ENCODE measurements at places on chromosomes 12 and 14.

DNA sequence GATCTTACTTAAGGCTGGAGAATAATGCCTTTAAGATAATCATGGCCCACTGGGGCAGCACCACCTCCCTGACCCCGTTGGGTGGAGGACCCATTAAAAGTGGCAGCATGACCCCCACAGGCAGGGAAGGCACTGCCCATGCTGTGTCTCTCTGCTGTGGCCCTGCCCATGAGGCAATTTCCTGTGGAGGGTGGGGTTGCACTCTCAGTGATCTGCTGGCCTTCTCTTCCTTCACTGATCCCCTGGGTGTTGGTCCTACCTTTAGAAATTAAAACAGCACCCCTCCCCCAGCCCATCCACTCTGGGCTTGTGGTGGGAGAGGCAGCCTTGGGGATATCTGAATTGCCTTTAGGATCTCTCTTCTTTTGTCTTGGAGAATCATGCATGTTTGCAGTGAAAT lies 17.3 kb downstream of the KLRK1 start:
- DNase-seq, result no peak

- no peak for DNase-seq
Observed at GRCh38 chr14:21264025-21264801, 5.0 kb downstream of the HNRNPC start.

- no peak for DNase-seq
Observed at GRCh38 chr12:21879312-21879711, 61.9 kb downstream of the ABCC9 start.

DNA sequence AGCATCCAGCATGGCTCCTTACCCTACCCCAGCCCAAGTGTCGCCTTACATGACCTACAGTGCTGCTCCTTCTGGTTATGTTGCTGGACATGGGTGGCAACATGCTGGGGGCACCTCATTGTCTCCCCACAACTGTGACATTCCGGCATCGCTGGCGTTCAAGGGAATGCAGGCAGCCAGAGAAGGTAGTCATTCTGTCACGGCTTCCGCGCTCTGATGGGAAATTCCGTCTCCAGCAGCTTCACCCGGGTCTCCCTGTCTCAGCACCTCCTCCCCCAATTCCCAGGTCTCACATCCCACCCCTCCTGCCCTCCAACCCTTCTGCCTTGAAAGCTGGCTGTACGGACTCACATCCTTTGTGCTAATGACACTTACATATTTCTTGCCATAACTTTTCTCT lies 14.6 kb downstream of the PAX9 start:
- DNase-seq, result no peak

GRCh38 chr12:127770118-127770517 lies 496.9 kb upstream of the TMEM132C start:
- DNase-seq, result no peak

- no peak for DNase-seq
Observed at GRCh38 chr14:91899806-91900205, 32.5 kb upstream of the TC2N start.

DNA sequence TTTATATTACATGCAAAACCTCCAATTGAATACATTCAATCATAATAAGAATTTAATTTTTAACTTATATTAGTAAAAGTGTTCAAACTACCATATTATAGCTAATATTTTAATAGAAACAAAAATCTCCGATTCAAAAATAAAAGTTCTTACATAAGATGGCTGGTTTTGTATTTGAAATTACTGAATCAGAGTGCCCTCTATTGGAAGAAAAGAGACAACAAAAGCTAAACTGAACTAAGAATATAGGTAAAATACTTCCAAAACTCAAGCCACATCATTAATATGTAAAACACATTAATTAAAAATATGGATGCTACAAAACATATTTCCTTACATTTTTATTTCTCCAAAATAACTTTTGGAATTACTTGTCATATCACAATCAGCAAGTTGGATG lies 120.3 kb downstream of the GARIN6 start:
- no peak for DNase-seq

- DNase-seq, result no peak
Observed at GRCh38 chr12:130813949-130814348, 25.1 kb downstream of the STX2 start.

- no peak for DNase-seq
Observed at GRCh38 chr12:102631274-102631673, 150.9 kb upstream of the IGF1 start.

DNA sequence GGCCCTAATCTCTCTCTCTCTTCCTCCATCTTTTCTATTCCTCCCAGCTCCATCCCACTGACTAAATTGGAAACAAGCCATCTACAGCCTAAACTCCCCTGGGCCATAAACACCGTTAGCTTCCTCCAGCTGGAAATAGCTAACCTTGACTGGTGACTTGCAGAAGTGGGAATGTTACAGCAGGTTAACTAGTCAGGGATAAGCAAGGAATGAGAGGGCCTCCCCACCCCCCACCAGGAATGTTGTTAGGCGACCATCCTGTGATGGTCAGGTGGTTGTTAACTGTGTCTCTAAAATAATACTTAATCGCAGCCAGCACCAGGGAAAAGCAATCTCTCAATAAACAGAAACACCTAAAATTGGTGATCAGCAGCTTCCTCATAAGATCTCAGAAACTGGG lies 40.8 kb downstream of the MIS18BP1 start:
- DNase-seq, result no peak

- DNase-seq, result no peak
Observed at GRCh38 chr12:108357834-108358579, 18.9 kb upstream of the CMKLR1 start.

- DNase-seq, result no peak
Observed at GRCh38 chr14:91599994-91600393, 89.9 kb upstream of the PPP4R3A start.

GRCh38 chr14:78758333-78758732 lies 588.2 kb downstream of the NRXN3 start:
- no peak for DNase-seq

DNA sequence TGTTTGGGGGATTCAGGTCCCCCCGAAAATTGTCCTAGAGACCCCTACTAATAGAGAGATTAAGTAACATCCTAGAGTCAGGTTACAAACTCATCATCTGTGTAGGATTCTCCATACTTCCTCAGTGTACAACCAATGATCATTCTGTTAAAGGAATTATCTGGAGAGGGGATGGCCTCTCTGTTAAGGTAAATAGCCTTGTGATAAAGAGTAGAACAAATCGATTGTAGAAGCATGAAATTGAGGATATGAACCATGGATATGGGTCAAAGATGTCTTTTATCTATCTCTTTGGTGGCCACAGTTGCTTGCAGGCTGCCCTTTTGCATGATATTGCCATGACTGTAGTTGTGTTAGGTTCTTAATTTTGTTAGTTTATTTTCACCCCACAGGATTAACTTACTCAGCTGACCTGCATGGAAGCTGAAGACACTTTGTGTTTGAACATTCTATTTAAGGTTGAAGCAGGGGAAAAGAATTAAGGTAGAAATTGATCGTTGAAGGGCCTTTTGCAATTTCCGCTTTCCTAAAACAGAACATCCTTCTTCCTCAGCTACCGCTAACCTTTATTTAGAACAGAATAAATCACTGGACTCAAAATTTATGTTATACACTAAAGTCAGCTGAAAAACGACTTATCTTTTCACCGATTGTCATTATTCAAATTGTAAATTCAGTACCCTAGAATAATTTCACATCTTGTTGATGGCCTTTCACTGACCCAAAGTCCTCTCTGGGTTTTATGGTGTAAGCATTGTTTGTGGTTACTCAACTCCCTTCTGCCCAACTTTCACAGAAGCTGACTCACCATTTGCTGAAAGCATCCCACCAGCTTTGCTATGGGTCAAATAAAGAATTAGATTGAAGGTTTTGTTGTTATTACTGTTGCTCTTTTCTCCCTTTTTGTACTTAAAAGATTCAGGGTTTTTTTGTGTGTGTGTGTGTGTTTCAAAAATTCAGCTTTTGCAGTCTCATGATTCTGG lies 52.3 kb downstream of the IRAK3 start:
- DNase-seq, result no peak

- no peak for DNase-seq
Observed at GRCh38 chr12:39764944-39765560, 145.4 kb upstream of the ABCD2 start.

DNA sequence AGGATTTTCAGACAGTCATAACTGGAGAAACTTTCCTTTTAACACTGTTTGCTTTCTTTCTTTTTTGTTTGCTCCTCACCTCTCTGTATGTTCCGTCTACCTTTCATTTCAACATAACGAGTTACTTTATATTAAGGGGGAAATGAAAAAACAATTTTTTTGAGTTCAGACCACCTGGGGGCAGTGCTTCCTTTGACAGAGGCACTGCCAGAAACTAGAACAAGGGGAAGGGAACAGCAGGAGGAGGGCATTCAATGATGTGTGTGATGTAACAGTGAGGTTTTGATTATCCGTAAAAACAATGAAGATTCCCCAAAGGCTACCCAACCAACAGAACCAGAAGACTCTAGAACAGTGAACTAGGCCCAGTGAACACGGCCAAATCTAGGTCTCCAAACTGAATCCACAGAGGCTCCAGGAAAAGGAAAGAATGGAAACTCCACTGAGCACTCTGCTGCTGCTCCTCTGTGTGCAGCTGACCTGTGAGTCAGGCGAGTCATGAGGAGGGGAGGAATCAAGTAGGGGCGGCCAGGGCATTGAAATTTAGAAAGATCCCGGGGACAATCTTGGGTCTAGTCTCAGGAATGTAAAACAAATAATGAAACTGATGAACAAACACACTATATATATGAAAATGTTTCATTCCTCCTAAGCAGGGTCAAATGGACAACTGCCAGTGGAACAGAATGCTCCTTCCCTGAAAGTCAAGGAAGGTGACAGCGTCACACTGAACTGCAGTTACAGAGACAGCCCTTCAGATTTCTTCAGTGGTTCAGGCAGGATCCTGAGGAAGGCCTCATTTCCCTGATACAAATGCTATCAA lies 323.5 kb downstream of the DAD1 start:
- no peak for DNase-seq

- DNase-seq, result no peak
Observed at GRCh38 chr12:2402073-2402579, 349.3 kb downstream of the CACNA1C start.

All from stimulated activated effector memory CD8-positive, alpha-beta T cell treated with anti-CD3 and anti-CD28 coated beads, Interleukin-12 subunit alpha, Interleukin-12 subunit beta, amount 100 ng/mL, for 72 hours (primary cell).